ENCODE measurements at places on chromosomes 3 and 15.

GRCh38 chr3:188187053-188187452 is 33.1 kb downstream of the LPP start:
- no peak for DNase-seq

GRCh38 chr3:43153216-43154083 is 47.6 kb upstream of the POMGNT2 start:
- DNase-seq: no peak

GRCh38 chr3:27993051-27993450 is 248.4 kb upstream of the CMC1 start:
- no peak for DNase-seq

DNA sequence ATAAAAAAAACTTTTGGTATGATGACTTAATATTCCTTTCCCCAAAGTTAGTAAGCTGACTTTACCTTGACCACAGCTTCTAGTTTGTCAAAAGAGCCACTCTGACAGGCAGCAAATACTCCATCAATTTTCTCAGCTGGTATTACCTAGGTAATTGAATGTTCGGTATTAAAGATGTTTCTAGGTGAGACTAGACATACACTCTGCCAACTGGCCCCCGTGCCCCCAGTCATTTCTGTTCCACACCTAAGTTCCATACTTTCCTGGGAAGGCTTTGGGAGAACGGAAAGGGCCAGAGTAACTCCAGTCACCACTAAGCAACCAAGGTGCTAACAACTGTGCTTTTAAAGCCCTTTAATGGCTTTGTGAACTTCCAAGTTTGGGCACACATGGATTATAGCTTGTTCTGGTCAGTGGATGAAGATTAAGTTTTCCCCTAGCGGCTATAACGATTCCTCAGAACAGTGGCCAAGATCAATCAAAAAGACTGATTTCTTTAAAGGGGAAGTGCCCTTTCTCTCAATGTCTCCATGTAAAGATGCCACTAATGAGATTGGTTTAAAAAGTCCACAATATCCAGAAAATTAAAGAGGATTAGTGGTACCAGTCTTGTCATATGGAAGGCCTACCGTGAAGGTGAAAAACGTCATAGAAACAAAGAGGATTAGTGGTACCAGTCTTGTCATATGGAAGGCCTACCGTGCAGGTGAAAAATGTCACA is 7.0 kb downstream of the EIF4A2 start:
- DNase-seq: no peak

- no peak for DNase-seq
These were observed 47.2 kb downstream of the CADM2 start for GRCh38 chr3:85005946-85006345.

DNA sequence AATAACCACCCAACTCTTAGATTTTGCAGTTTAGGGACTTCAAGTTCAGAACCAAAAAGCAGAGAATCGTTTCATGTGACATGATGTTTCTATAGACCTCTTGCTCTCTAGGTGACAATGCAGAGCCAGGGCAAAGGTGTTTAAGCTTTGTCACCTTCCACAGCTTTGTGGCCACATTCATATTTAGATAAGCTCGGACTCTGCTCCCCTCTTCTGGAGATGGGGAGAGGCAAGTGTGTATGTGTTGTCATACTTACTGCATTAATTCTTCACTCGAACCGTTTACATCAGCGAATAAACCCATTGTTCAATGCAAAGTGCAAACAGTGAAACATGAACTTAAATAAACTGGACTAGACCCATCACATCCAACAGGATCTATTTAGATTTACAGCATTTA is 33.2 kb downstream of the ST3GAL6 start:
- no peak for DNase-seq
